ENCODE measurements at places on chromosomes 4 and X. TPM values are rescaled to one million over a fixed set of nuclear protein-coding genes. Genes with fewer than 3 reads are reported as not detected.

GRCh38 chrX:16186380-16187007, 19.2 kb downstream of the MAGEB17 start:
- no peak for DNase-seq

DNA sequence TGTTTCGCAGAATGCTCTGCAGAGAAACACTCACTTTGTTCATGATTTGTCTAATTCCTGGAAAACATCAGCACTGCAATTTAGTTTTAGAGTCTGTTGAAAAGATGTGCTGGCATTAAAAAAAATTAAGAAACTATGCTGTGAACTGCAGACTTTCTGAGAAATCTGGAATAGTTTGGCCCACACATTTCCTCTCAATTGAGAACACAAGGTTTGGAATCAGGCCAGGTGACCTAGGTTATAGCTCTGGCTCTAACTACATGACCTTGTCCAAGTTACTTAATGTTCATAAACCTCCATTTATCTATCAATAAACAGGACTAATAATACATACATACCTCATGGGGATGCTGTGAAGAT, 61.4 kb upstream of the ENPEP start:
- no peak for DNase-seq

- no peak for DNase-seq
These were observed 56.4 kb downstream of the RWDD4 start for GRCh38 chr4:183602557-183603027.

- no peak for DNase-seq
These were observed 56.7 kb downstream of the DOCK11 start for GRCh38 chrX:118552121-118552900.

- no peak for DNase-seq
These were observed 6.5 kb downstream of the HMGN5 start for GRCh38 chrX:81195259-81195658.

DNA sequence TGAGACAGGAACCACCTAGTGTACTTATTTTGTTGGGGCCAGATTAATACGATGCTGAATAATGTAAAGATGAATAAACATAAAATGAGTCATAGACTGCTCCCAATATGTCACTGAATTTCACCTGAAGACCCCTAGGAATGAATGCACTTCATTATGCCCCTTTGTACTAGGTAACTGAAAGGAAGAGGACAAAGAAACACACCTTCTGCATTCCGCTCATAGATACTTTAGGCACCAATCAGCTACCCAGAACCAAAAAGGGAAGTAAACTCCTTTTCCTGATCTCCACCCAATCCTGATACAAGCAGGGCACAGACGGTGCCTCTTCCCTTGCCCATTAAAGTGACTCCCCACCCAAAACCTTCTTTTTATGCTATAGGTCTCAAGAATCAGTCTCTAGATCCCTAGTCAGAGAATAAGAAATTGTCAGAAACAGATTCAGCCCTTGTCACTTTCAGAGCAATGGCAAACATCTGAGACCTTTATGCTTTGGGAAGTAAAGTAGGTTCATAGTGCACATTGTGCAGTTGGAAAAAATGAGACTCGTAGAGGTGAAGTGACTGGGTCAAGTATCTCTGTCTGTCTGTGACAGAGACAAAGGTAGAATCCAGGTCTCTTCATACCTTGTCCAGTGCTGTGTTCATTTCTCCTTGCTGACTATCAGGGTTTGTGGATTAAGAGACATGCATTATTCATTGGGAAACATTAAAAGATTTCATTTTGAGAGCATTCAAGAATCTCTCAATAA, 2.3 kb downstream of the GPR174 start:
- DNase-seq: no peak

The HPF1 gene
- total RNA-seq: 33.8 TPM

- no peak for DNase-seq
These were observed 103.8 kb upstream of the PPP3CA start for GRCh38 chr4:101451086-101451485.

The ARR3 gene
- not detected for total RNA-seq

The SULT1E1 gene
- 11.4 TPM for total RNA-seq

The BMP3 gene
- total RNA-seq: 5.7 TPM

GRCh38 chr4:128844931-128845330, 35.4 kb downstream of the JADE1 start:
- DNase-seq: peak; percentile 29

DNA sequence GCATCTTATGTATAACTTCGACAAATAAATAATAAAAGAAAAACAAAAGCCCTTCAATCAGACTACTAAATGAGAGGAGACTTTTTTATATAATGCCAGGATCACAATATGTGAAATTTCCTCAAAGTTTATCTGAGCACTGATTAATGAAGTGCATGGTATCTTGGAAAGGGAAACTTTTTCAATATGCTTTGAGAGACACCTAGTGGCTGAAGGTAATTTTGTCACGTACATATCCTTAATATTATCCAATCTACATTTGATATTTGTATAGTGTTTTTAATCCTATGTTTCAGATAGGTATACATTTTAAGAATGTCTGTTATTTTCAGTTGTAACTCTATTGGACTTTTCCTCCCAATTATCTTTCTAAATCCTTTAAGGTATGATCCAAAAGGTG, 146.8 kb downstream of the KLHL4 start:
- DNase-seq: no peak

DNA sequence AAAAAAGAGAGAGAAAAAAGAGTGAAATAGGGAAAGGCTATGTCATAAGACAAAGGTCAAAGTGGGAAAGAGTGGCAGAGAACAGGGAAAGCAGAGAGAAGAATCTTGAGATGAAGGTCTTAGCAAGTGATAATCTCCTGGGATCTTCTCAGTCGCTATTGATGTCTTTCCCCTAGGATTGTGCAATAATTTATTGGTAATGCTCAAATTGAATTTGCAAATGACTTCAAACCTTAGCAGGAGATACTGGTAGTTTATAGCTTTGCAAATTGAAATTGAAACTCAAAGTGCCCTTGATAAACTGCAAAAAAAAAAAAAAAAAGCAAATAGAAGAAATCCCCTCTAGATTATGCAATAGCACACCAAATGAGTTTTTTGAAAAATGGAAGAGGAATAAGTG, 45.7 kb upstream of the MID1 start:
- DNase-seq: no peak

GRCh38 chr4:98352396-98352795, 91.2 kb downstream of the RAP1GDS1 start:
- no peak for DNase-seq

The RASL11B gene
- total RNA-seq: 19.2 TPM

The BEX5 gene
- total RNA-seq: 55.4 TPM

The CSAG2 gene
- not detected for total RNA-seq

GRCh38 chr4:169314906-169315305, 44.1 kb upstream of the SH3RF1 start:
- DNase-seq: peak; percentile 18

The GABRB1 gene
- 85.6 TPM for total RNA-seq

DNA sequence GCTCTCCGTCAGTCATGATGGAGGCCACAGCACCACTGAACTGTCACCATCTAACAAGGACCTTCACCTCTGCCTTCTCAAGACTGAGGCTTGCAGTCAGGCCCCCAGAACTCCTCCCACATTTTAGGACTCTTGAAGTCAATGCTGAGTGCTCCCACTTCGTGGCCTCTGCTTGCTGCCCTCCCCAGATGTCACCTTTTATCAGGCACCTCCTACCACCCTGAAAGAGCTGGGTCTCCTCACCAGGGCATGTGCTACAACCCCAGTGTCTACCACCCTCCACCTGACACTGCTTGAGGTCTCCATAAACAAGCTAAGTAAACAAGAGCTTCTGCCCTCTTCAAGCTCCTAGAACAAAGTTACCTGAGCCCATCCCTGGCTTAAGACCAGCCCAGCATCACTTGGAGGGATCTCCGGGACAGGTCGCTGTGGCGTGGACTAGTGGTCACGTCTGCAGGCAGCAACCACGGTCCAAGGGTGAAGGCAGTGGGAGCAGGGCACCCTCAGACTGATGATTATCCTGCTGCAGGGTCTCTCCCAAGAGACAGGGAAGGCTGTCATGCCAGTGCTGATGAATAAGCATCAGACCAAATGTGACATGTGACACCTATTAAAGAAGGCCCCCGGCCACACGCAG, 7.7 kb upstream of the FAM53A start:
- DNase-seq: no peak

DNA sequence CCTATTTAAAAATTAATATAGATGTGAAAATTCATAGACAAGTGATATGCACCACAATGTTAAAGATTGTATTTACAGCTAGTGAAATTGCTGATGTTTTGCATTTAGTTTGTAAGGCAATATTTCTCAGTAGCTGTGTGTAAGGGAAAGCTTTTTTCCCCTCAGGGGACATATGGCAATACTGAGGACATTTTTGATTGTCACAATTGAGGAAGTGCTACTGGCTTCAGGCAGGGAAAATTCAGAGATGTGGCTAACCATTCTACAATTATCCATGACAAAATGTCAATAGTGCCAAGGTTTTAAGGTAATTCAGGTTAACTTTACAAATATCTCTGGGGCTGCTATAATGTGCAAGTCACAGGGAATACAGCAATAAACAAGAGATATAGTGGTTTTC, 66.1 kb upstream of the IL15 start:
- DNase-seq: no peak

DNA sequence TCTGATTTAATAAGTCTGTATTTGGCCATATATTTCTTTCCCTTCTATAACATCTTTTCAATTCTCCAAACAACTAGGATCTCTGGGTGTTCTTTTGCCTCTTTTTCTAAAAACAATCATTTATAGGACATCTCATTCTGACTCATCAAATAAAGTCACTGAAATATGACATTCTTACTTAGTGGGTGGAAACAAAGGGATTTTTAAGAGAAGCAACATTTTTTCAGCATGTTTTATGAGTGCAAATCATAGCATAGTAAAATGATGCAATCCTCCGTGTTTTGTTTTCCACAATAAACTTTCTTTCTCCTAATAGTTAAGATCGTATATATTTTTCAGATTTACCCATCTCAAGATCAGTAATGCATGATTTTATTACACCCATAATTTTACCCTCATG, 179.8 kb downstream of the SPCS3 start:
- DNase-seq: no peak

The LRPAP1 gene
- total RNA-seq: 13.5 TPM

- DNase-seq: no peak
These were observed 615.3 kb upstream of the SLIT2 start for GRCh38 chr4:19636451-19636850.

The TCEAL9 gene
- total RNA-seq: 27.7 TPM

DNA sequence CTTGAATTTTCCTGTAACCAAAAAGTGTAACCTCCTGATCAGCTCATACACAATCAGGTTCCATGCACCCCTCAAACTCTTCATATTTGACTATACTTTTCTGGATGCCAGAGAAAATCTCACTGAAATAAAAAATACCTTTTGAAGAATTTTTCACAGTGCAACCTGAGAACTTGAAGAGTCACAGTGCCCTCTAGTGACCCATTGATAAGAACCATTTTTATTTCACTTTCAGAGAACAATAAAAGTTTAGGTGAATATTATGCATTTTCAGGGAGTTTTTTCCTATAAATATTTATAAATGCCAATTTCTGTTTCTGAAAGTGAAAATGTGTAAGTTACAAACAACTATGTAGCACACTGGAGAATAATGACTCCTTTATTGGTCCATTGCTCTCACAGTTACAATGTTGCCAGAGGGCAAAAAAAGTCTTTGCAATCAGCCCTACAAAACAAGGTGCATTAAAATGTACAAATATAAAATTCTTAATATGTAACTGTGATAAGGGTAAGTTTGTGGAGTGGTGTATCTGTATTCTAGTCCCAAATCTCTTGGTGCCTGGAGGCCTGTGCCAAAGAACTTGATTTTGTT, 153.6 kb upstream of the INTU start:
- no peak for DNase-seq

- no peak for DNase-seq
These were observed 56.6 kb upstream of the LHFPL1 start for GRCh38 chrX:112736310-112736709.

DNA sequence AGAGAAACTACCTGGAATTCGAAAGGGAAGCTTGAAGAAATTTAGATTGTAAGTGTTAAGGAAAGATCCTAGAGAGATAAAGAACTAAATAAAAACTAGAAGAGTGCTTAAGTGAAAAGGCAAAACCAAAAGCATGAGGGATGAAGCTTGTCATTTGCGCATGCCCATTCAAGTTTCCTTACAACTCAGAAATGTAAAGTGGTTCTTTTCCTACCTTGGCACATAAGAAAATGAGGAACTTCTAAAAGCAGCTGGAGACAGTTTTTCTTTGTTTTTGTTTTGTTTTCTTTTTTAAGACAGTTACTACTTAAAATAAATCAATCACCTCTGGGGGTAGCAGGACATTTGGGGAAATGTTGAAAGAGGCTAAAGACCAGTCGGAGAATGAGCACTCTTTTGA, 1304.4 kb upstream of the PCDH7 start:
- DNase-seq: no peak

GRCh38 chrX:20412871-20413486, 146.3 kb upstream of the RPS6KA3 start:
- no peak for DNase-seq

DNA sequence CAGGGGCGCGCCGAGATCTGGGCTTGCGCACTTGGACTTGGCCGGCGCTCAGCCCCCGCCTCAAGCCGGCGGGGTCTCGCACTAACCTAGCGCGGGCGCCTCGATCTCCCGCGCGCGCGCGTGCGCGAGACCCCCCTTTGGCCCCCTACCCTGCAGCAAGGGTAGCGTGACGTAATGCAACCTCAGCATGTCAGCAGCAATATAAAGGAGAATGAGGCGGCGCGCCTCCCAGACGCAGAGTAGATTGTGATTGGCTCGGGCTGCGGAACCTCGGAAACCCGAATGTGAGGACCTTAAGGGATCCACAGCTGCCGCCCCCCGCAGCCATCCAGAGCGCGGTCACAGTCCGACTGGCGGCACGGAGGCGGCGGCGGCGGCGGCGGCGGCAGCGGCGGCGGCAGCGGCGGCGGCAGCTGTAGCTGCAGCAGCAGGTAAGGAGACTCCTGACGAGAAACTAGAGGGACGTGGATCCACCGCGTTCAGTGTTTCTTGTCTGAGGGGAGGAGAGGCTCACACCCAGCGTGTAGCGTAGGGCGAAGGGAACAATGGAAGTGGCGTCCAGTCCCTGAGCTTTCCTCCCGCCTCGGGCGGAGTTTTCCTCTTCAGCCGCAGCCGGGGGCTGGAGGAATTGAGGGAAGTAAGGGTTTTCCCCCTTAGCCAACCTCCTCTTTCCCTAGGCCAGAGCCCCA, at the start of the genes SATL1 and ZNF711:
SATL1 (minus strand) TSS at position 19 of the 689 bp plus-strand sequence. CDS start 134,811 bp downstream, outside the sequence.
ZNF711 (plus strand) TSS at position 231 of the 689 bp plus-strand sequence. CDS start 3,582 bp downstream, outside the sequence.
- peak; percentile 39 for DNase-seq

DNA sequence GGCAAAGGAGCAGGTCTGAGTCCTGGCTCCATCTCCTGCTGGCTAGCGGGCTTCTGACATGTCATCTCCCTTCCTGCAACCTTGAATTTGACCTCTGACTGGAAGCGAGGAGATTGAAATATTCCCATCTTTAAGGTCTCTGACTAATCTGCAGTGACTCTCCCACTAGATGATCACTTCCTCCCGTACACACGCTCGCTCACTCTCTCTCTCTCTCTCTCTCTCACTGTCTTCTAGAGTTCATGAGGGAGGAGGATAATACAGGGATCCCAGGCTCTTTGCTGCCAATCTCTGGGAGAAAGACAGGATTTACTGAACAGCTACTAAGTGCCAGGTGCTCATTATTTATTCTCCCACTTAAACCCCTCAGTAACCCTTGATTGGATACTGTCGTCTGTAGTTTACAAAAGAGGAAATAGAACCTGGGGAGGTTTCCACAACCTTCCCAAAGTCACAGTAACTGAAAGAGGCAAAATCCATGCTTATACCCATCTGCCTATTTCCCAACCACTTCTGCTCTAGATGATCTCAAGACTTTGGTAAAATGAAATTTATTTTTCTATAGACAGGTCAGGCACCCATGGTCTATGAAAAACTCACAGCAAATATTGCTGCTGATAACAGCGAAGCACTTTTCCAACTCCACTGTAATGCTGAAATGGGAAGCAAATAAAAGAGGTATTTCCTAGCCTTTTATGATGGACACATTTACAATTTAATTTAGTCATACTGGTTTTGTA, 193.5 kb upstream of the C1QTNF7 start:
- no peak for DNase-seq

The ERAS gene
- not detected for total RNA-seq

Data from frontal cortex (tissue), 4 donors.